IMR-90 (cell line): ENCODE measurements at places on chromosomes 7 and 10. TPM values are rescaled to one million over a fixed set of nuclear protein-coding genes. Genes with fewer than 3 reads are reported as not detected.

GRCh38 chr10:78258323-78259030, 224.8 kb downstream of the RPS24 start:
- DNase-seq = no peak

GRCh38 chr7:64867863-64868440, 35.1 kb upstream of the ZNF273 start:
- no peak for DNase-seq

- DNase-seq = no peak
Observed at GRCh38 chr10:78663721-78664120, 405.0 kb upstream of the ZMIZ1 start.

DNA sequence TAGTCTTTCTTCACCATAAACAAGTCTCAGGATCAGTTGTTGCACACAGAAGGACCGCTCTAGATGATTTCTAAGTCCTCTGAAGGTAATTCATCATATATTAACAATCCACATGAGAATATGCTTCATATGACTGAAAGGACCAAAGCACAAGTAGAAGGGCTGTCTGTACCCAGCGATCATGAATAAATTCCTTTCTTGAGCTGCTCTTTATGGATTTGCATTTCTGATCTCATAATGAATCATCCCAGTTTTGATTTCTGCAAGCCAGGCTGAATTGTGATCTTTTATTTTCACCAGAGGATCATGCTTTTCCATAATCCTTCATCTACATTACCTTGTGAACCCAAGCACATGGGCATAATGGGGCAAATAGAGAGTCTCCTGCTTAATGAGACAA, 675.6 kb downstream of the MAGI2 start:
- DNase-seq = peak; percentile 47

DNA sequence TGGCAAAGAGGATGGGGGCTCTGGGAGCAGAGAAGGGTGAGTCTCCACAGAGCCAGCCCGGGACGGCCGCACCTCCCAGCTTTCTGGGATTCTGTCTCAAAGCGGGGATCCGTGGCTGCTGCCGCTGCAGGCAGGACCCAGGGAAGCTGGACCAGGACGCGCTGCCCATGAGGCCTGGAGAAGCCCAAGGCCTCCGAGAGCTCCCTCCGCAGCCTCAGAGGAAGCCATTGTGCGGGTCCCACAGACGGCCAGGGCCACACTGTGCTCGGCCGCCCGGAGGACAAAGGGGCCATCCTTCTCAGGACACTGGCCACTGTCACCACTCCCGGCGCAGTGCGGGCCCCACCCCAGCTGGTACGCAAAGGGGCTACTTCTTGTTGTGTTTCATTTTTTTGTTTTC, 79.3 kb upstream of the PDGFA start:
- DNase-seq = no peak

GRCh38 chr10:3213208-3213607, 40.6 kb upstream of the PITRM1 start:
- peak; percentile 4 for DNase-seq

SSC4D gene
- total RNA-seq = 0.36 and 0.56 TPM in 2 replicates
